ENCODE measurements at places on chromosomes 5 and 9.

- DNase-seq, result no peak
These were observed 343.6 kb upstream of the ISL1 start for GRCh38 chr5:51039424-51040329.

DNA sequence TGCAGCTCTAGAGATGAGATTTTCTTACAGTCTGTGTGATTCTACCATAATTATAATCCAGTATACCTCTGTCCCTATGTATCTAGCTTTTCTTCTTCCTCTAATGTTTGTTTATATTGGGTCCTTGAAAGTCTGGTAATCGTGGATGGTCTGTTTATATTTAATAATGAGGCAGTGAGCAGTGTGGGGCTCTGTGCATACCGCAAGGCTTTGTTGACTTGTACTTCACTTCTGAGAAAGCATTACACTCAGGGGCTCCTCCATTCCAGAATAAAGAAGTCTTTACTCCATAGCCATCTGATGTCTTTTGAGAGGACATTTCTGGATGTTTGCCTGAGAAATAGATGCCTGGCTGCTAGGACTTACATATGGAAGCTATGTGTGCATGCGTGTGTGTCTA is 4.5 kb upstream of the MPDZ start:
- no peak for DNase-seq

- DNase-seq, result no peak
These were observed 39.0 kb downstream of the KCNIP1 start for GRCh38 chr5:170542691-170543293.

GRCh38 chr9:74173284-74173683 is 323.9 kb upstream of the RORB start:
- no peak for DNase-seq

DNA sequence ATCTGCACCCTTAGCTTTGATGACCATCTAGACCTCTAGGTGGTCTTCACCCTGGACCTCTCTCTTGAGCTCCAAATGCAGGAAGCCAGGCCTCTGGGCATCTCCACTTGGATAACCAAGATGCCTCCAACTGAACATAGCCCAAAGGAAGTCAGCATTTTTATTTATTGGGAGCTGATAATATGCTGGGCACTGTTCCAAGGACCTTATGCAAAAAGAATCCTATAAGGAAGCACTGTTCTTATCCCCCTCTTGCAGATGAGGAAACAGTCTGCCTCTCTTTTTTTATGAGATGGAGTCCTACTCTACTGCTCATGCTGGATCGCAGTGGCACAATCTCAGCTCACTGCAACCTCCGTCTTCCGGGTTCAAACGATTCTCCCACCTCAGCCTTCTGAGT is 219.9 kb downstream of the CDK5RAP2 start:
- DNase-seq, result no peak

DNA sequence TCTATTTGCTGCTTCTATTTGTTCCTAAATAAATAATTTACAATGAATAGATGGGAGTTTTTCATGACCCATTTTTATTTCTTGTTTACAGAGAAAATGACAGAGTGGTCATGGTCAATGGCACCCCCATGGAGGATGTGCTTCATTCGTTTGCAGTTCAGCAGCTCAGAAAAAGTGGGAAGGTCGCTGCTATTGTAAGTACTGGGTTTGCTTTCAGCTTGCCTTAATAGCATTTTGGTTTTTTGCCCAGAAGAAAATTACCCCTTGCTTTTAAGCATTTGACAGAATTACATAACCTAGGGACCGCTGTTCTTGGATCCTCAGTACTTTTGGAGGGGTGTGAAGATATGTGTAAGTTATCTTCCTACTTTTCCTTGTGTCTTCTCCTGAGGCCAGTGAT is 44.1 kb downstream of the TJP2 start:
- no peak for DNase-seq

GRCh38 chr5:170993476-170993875 is 131.7 kb downstream of the RANBP17 start:
- DNase-seq, result no peak

DNA sequence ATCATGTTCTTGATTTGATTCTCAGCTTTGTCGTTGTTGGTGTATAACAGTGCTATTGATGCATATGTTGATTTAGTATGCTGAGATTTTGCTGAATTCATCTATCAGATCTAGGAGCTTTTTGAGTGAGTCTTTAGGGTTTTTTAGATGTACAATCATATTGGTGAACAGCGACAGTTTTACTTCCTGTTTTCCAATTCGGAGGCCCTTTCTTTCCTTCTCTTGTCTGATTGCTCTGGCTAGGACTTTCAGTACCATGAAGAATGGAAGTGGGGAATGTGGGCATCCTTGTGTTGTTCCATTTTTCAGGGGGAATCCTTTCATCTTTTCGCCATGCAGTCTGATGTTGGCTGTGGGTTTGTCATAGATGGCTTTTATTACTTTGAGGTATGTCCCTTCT is 100.4 kb downstream of the SGCD start:
- DNase-seq, result no peak

DNA sequence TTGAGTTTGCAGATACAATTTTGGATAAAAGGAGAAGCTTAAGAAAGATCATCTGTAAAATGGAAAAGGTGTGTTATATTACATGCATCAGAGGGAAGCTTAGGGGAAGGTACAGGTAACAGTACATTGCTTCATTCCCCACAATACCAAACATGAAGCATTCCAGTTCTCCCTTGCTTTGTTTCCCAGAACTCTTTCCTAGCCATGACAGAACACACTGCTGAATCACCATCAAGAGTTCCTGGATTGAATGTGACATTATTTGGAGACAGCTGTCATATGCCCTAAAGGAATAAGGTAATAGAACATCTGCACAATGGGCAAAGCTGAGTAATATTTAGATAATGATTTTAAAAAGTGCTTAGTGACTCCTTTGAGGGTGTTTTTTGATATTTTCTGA is 303.5 kb upstream of the ST8SIA4 start:
- no peak for DNase-seq

DNA sequence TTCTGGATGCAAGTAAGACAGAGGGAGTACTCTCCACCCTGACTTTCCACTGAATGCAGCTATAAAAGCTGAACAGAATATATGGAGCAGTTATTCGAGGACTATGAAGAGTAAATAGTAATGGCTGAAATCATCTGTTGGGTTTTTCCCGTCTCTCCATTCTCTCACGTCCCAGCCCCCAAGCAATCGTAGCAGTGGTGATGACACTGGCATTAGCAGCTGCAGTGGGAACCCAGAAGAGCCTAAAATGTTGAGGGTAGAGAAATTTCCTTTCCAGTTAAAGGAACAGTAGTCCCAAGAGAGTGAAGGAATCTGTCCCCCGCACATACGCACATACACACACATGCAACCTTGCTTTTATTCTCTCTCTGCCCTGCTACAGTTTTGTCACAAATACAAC is 33.2 kb downstream of the MED27 start:
- no peak for DNase-seq

- no peak for DNase-seq
These were observed 243.6 kb upstream of the PANK3 start for GRCh38 chr5:168822745-168823281.

- DNase-seq, result no peak
These were observed 726 bp downstream of the DAP start for GRCh38 chr5:10760096-10760920.

GRCh38 chr5:135030956-135031812 is 2.8 kb downstream of the PITX1 start:
- DNase-seq, result no peak

GRCh38 chr5:116736671-116737070 is 162.0 kb upstream of the SEMA6A start:
- no peak for DNase-seq

GRCh38 chr9:100911273-100911672 is 117.3 kb upstream of the PLPPR1 start:
- DNase-seq, result no peak

DNA sequence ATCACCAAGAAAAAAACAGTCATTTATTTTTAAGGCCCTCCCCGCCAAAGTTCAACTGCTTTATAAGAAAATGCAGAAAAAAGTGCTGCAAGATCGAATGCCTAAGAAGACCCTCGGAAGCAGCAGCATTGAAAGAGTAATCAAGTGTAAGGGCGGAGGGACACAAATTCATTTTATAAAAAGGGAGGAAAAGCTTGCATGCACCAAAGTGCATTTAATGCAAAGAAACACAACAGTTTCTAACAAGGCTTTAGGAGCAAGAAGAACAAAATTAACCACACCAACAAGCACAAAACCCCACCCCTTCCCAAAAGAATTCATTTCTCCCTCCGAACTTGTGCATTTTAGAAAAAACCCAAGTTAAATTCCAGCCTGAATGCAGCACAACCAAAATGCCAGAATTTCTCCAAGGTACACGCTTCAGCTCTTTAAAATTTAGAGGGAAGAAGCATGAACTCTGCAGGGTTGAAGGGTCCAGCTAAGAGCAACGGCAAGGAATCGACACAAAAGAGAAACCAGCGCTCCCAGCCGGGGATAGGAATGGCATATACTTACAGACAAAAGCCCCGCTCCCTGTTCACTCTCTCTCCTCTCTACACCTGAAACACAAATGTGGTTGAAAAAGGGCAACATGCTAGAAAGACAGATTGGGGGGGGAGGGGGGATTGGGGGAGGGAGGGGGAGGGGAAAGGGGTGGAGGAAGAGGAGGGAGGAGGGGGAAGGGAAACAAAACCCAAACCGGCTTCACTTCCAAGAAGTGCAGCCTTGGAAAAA is at the start of gene NREP:
Gene NREP, minus strand, starts transcription at position 614 of the 774 bp plus-strand sequence. CDS start 1,422 bp downstream, outside the sequence.
- no peak for DNase-seq

DNA sequence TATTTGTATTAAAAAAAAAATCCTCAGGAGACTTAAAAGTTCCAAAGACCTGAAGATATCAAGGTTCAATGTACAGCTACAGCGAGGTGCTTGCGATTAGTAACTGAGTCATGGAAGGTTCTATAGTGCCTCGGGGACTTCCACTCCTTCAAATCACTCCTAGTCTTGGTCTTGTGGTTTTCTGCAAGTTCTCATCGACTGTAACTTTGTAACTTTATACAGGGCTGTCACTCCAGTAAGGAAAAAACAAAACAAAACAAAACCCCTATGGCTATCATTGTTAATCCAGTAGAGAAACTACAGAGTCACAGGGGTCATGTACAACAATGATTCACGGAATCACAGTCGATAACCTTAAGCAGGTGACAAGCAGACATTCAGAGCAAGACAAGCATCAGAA is 39.8 kb upstream of the SELENOP start:
- DNase-seq, result no peak

DNA sequence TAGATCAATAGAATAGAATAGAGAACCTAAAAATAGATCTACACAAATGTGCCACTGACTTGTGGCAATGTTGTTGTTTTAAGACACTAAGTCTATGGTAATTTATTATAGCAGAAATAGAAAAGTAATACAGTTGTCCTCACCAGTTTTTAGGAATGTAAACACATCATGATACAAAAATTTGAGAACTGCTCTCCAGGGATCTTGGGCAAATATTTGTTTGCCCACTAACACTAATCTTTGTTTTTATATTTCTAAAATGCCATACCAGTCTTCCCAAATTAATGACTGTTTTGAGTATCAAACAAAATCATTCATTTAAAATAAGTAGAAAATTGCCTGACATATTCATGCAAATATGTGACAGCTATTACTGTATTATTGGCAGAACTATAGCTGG is 297.6 kb downstream of the BRINP1 start:
- DNase-seq, result no peak

- no peak for DNase-seq
These were observed 106.6 kb downstream of the PALM2AKAP2 start for GRCh38 chr9:109886617-109887016.

- no peak for DNase-seq
These were observed 151.8 kb upstream of the EPB41L4A start for GRCh38 chr5:112570708-112571444.

DNA sequence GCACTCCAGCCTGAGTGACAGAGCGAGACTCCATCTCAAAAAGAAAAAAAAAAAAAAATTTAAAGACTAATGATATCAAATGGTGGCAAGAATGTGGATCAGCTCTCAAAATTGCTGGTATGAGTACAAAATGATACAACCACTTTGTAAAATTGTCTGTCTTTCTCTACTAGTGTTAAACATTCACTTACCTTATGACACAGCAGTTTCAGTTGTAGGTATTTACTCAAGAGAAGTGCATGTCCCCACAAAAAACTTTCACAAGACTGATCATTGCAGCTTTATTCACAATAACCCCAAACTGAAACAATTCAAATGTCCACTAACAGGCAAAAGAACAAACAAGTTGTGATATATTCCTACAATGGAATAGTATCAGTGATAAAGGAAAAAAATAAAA is 14.7 kb upstream of the CETN3 start:
- DNase-seq, result no peak

DNA sequence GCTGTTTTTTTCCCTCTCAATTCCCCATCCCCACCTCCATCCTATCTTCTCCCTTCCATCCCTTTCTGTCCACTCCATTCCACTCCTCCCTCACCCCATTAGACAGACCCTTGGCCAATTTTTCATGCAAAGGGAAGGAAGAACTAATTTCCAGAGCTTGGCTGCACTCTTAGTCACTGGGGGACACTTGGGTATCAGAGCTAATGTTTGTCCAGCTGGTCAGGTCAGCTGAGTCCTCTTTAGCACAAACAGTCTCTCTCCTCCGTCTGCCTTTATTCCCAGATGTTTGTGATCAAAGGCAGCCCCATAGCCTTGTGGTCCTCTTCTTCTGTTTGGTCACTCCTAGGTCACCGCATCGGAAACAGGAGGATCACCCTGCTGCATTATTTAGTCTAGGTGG is 148.5 kb downstream of the NMUR2 start:
- no peak for DNase-seq

GRCh38 chr9:69740872-69741505 is 18.8 kb downstream of the PTAR1 start:
- no peak for DNase-seq

GRCh38 chr9:16143310-16143709 is 590.5 kb downstream of the CCDC171 start:
- DNase-seq, result no peak

GRCh38 chr5:142314606-142315005 is 10.2 kb downstream of the SPRY4 start:
- DNase-seq, result no peak

- DNase-seq, result no peak
These were observed 544.5 kb downstream of the CSNK1G3 start for GRCh38 chr5:124056326-124056990.

DNA sequence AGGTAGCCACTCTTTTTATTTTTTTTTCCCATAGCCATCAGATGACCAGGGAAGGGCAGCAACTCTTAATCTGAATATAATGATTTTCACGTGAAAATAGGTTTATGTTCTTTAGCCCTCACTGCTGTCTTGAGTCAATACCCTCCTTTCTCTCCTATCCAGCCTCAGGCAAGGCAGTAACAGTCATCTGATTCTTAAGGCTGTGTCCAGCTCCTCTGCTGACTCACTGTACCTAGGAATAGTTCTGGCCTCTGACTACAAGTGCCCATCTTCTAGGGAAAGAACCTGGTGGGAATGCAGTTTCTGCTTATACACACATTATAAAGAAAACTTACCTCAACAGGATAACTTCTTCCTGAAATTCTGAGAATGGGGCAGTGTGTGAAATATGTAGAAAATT is 30.7 kb downstream of the DHX29 start:
- DNase-seq, result no peak

- DNase-seq, result no peak
These were observed 274.9 kb upstream of the SLC30A5 start for GRCh38 chr5:68818870-68819269.

- DNase-seq, result no peak
These were observed 48.1 kb downstream of the SLC46A2 start for GRCh38 chr9:112842555-112842954.

GRCh38 chr5:14594378-14595074 is 12.9 kb downstream of the OTULINL start:
- no peak for DNase-seq
